ENCODE measurements at places on chromosomes 6 and 20.
A peak's percentile ranks its signal among the peaks of the same experiment; 100 is the strongest.

GRCh38 chr6:71887006-71887743 is 825 bp downstream of the RIMS1 start:
- no peak for DNase-seq

GRCh38 chr6:154738551-154738961 is 5.3 kb downstream of the SCAF8 start:
- no peak for DNase-seq

- no peak for DNase-seq
These were observed 77.1 kb upstream of the CDYL start for GRCh38 chr6:4698901-4699659.

DNA sequence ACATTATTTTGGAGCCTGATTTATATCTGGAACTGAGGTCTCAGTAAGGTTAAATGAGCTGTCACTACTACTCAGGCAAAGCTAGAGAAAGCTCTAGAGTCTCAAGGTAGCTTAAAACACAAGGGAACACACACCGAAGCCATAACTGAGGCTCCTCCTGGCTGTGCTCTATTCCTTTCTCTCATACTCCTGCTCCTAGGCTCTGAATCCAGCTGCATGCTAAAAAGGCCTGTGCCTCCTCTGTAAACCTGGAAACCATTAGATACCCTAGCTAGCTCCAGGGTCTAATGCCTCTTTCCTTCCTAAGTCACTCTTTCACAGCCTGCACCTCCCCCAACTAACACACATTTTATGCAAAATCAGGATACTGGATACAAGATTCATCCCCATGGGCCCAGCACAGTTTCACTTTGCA is 17.1 kb downstream of the RIPOR2 start:
- no peak for DNase-seq

- no peak for DNase-seq
These were observed 176.2 kb upstream of the PROKR2 start for GRCh38 chr20:5492937-5493336.

DNA sequence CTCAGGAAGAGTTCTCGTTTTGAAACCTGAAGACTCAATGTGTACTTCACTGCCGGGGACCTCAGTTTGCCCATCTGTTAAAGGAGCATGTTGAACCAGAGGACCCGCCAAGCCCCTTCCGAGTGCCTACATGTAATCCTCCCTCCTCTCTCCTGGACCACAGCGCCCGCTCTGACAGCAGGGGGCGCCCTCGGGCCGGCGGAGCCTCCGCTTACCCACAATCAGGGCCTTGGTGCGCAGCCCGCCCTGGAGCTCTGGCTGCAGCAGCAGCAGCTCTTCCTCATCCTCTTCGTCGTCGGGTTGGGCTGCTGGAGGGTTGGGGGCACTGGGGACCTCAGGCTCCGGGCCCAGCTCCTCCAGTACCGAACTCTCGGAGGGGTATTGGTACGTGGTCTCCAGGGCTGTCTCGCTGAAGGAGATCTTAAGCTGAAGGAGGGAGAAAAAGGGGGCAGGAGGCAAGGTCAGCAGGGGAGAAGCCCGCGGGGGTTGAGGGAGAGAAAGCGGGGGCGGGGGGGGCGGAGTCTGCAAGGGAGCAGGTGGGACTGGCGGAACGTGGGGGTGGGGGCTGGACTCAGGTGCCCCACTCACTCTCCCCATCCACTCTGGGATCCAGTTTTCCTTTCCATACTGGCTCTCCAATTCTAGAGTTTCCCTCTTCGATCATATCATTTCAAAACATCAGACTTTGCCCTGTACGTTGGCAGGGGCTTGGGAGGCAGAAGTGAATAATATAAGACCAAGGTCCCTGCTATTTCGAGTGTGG is 6.3 kb upstream of the DHX16 start:
- DNase-seq, result peak; percentile 69

DNA sequence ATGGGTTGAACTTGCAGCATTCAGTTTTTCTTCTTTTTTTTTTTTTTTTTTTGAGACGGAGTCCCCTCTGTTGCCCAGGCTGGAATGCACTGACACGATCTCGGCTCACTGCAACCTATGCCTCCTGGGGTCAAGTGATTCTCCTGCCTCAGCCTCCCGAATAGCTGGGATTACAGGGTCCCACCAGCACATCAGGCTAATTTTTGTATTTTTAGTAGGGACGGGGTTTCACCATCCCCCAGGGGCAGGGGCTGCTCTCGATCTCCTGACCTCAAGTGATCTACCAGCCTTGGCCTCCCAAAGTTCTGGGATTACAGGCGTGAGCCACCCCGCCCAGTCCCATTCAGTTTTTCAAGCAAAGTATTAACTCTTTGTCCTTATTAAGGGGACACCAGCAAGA is 117.6 kb upstream of the PRSS16 start:
- no peak for DNase-seq

DNA sequence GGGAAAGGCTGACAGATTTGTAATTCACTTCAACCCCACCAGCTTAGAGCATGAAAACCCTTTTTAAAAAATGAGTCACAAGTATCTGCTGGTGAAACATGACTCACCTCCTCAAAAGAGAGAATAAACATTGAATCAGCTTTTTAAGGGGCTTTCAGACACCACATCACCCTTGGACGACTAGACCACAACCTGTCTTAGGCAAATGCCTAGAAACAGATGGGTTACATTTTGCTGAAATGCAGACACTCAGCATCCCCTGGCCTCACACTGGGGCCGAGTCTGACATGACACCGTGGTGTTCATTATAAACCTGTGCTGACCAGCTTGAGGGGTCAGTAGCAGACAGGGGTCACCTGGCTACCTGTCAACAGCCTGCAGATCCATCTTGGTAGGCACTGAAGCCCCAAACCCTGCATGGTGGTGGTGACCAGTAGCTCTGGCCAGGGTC is 175.3 kb upstream of the CST7 start:
- DNase-seq, result no peak

DNA sequence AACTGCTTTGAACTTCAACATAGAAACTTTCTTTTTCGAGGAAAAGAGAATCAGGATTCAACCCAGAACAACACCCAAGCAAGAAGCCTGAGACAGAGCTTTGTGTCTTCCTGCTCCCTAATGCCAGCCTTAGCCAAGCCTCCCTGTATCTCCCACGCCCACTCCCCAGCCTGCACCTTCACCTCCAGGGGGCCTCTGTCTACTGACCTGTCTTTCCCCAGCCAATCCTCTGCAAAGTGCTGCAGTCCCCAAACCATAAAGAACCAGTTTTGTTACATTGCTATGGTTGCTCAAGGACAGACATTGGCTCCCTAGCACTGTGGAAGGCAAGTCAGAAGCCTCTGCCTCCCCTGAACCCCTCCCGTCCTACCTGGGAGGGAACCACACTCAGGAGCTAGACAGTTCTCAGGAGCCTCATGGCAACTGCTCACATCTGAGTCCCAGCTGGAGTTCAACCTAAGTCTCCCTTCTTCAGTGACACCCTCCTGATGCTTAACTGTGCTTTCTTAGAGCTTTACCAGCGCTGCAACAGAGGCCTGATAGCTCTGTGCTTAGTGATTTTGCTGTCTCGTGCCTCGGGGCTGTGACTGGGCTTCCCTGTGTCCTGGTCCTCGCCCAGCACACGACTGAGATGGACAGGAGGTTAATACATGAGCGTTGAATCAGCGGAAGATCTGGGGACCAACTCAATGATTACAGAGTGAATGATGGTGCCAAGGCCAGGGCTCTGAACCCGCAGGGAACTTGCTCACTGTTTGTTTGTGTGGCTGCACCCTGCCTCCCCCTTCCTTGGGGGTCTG is 101.5 kb upstream of the DUSP22 start:
- no peak for DNase-seq

DNA sequence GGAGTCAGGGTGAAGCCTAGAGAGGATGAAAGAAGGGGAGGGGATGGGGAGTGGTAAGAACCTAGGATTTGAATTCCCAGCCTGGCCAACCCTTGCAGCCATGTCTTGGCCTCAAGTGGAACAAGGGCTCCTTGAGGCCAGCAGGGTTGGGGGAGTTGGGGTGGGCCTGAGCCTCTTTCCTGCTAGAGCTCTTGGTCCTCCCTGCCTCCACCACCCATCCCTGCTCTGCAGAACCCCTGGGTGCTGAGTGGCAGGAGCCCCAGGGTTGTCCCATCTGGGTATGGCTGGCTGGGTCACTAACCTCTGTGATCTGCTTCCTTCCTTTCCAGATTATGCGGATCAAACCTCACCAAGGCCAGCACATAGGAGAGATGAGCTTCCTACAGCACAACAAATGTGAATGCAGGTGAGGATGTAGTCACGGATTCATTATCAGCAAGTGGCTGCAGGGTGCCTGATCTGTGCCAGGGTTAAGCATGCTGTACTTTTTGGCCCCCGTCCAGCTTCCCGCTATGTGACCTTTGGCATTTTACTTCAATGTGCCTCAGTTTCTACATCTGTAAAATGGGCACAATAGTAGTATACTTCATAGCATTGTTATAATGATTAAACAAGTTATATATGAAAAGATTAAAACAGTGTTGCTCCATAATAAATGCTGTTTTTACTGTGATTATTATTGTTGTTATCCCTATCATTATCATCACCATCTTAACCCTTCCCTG is 8.3 kb downstream of the VEGFA start:
- no peak for DNase-seq

DNA sequence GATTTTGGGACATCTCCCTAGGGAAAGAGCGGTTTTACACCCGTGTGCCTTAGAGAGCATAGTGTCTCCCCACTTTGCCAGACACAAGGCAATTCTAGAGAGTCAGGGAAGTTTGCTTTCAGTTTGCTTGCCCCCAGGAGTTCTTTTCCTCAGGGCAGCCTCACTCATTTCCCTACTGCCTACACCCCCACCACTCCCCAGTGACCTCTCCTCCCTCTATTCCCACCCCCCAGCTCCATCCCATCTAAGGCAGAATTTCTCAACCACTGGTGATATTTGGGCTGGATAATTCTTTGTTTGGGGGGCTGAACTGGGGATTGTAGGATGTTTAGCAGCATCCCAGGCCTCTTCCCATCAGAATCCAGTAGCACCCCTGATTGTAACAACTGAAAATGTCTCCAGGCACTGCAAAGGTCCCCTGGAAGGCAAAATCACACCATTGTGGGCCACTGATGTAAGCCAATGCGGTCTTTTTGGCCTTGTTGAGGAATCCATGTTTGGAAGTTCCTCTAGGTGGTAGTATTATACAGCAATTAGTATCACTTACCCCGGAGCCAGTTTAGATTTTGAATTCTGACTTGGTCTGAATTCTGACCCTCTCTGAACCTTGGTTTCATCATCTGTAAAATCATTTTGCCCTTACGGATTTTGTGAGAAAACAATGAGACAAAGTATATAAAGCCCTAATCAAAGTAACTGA is 1.3 kb downstream of the EPPIN start:
- no peak for DNase-seq
